ENCODE measurements at places on chromosomes 6 and 20. TPM values are rescaled to one million over a fixed set of nuclear protein-coding genes. Genes with fewer than 3 reads are reported as not detected.

GRCh38 chr6:32459781-32460424 lies 20.2 kb downstream of the HLA-DRA start:
- H3K4me3 ChIP-seq: no peak overlapping the region
- no peaks in the 10 kb centered on the region for H3K36me3 ChIP-seq
- H3K27me3 ChIP-seq: no peaks in the 10 kb centered on the region
- no peaks in the 10 kb centered on the region for H3K4me1 ChIP-seq
- no peak for DNase-seq
- no peak overlapping the region for H3K27ac ChIP-seq

GRCh38 chr20:32519381-32519730 lies 65.8 kb downstream of the NOL4L start:
- H3K27ac ChIP-seq: no peak overlapping the region
- no peak overlapping the region for H3K4me3 ChIP-seq
- no peaks in the 10 kb centered on the region for H3K36me3 ChIP-seq
- H3K27me3 ChIP-seq: no peaks in the 10 kb centered on the region
- H3K4me1 ChIP-seq: peaks cover 13% of the 10 kb centered on the region

DNA sequence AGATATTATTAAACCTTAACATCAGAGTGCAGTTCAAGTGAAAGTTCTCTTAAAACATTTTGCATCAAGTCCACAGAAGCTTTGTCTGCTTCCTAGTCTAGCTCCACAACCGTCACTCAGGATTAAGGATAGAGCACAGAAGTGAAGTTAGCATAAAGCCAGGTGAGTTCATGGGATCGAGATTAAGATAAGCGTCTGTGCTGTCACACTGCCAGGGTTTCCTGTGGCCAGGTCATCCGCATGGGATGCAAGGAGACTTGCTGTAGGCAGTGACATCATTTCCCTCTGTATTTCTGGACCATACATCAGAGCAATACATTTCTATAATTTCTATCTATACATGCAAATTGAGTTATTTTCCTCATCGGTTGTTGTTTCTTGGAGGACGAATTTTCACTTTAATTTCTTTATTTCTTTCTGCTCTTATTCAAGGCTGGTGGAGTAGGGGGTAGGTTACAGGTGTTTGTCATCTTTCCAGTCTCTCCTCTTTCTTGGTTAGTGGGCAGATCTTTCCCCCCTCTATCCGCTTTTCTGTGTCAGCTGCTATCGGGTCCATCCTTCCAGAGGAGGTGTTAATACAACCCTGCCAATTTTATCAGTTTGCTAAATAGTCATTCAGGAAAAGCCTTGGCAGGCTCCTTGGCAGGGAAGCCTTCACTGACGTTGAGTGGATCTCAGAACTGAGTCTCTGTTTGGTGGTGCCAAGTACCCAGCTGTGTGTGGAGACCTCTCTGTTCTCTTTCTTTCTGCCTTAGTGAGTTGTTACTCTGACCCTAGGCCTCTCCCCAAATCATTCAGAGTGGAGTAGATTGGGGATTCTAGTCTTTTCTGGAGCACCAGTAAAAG lies 307.6 kb upstream of the MAP3K7 start:
- no peaks in the 10 kb centered on the region for H3K4me1 ChIP-seq
- H3K36me3 ChIP-seq: no peaks in the 10 kb centered on the region
- no peak overlapping the region for H3K4me3 ChIP-seq
- DNase-seq: no peak
- no peak overlapping the region for H3K27ac ChIP-seq

DNA sequence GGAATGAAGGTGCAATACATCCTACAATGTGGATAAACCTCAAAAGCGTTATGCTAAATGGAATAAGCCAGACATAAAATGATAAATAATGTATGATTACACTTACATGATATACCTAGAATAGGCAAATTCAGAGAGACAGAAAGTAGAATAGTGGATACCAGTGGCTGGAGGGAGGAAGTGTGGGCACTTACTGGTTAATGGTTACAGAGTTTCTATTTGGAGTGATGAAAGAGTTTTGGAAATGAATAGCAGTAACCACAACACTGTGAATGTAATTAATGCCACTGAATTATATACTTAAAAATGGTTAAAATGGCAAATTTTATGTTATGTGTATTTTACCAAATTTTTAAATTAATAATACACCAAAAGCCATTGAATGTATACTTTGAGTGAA lies 71.4 kb upstream of the CST7 start:
- no peak overlapping the region for H3K4me3 ChIP-seq
- no peaks in the 10 kb centered on the region for H3K27me3 ChIP-seq
- DNase-seq: no peak
- H3K36me3 ChIP-seq: no peaks in the 10 kb centered on the region

DNA sequence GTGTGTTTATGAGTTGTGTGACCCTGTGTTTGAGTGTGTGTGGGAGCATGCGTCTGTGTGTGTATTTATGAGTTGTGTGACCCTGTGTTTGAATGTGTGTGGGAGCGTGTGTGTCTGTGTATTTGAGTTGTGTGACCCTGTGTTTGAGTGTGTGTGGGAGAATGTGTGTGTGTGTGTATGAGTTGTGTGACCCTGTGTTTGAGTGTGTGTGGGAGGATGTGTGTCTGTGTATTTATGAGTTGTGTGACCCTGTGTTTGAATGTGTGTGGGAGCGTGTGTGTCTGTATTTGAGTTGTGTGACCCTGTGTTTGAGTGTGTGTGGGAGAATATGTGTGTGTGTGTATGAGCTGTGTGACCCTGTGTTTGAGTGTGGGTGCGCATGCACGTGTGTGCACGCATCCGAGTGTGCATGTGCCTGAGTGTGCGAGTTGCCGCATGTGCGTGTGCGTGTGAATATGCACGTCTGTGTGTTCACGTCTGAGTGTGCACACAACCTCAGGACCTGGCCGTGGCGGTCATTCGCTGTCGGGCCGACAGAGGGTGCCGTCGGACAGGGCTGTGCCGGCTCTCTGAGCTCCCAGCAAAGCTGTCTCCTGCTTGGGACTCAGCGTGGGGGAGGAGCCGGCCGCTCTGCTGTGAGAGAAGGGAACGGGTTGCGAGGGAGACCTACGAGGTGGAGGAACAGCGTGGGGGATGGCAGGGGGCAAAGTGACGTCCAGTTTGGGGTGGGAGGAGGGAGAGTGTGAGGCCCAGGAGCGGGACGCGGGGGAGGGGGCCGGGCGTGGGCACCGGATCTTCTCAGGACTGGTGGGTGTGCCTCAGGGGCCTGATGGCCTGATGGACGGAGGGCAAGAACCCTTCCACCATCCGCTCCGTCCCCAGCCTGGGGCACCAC lies 19.7 kb downstream of the SLC17A9 start:
- H3K27ac ChIP-seq: peak overlapping the region; percentile 10
- H3K4me3 ChIP-seq: peak overlapping the region; percentile 27
- peaks cover 18% of the 10 kb centered on the region for H3K27me3 ChIP-seq
- H3K36me3 ChIP-seq: no peaks in the 10 kb centered on the region
- peak; percentile 89 for DNase-seq
- no peaks in the 10 kb centered on the region for H3K4me1 ChIP-seq

DNA sequence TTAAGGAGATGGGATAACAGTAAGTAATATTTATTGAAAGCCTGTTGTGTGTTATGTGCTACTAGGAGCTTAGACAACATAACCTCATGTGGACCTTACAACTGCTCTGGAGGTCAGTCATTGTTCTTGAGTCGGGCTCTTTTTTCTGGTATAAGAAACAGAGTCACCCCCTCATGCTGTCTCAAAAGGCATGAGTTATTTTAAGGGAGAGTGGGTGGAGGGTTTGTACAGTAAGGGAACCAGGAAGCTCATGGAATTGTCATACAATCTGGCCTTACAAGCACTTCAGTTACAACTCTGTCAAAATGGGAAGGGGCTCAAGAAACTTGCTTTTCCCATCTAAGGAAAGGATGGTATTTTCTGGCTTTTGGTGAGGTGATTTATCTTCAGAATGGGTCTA lies 16.5 kb upstream of the DSE start:
- H3K36me3 ChIP-seq: no peaks in the 10 kb centered on the region
- DNase-seq: no peak
- no peaks in the 10 kb centered on the region for H3K4me1 ChIP-seq
- H3K27me3 ChIP-seq: no peaks in the 10 kb centered on the region
- no peak overlapping the region for H3K4me3 ChIP-seq
- H3K27ac ChIP-seq: no peak overlapping the region

- H3K4me1 ChIP-seq: no peaks in the 10 kb centered on the region
- no peaks in the 10 kb centered on the region for H3K27me3 ChIP-seq
- no peak for DNase-seq
- H3K27ac ChIP-seq: no peak overlapping the region
- no peak overlapping the region for H3K4me3 ChIP-seq
- no peaks in the 10 kb centered on the region for H3K36me3 ChIP-seq
Measured at GRCh38 chr20:17430125-17430950, 100.8 kb downstream of the BFSP1 start.

GRCh38 chr6:16690608-16691142 lies 70.6 kb downstream of the ATXN1 start:
- H3K4me3 ChIP-seq: no peak overlapping the region
- H3K4me1 ChIP-seq: peaks cover 7% of the 10 kb centered on the region
- no peaks in the 10 kb centered on the region for H3K27me3 ChIP-seq
- no peak for DNase-seq
- no peaks in the 10 kb centered on the region for H3K36me3 ChIP-seq

GRCh38 chr6:20092071-20092566 lies 120.2 kb downstream of the MBOAT1 start:
- H3K4me3 ChIP-seq: no peak overlapping the region
- no peaks in the 10 kb centered on the region for H3K36me3 ChIP-seq
- H3K4me1 ChIP-seq: no peaks in the 10 kb centered on the region
- H3K27me3 ChIP-seq: no peaks in the 10 kb centered on the region

GRCh38 chr6:49339096-49339495 lies 124.0 kb downstream of the MMUT start:
- no peaks in the 10 kb centered on the region for H3K4me1 ChIP-seq
- no peak overlapping the region for H3K27ac ChIP-seq
- H3K4me3 ChIP-seq: no peak overlapping the region
- DNase-seq: no peak

- no peak for DNase-seq
- H3K4me1 ChIP-seq: no peaks in the 10 kb centered on the region
- H3K36me3 ChIP-seq: no peaks in the 10 kb centered on the region
Measured at GRCh38 chr6:130357436-130357835, 8.4 kb upstream of the TMEM200A start.

DNA sequence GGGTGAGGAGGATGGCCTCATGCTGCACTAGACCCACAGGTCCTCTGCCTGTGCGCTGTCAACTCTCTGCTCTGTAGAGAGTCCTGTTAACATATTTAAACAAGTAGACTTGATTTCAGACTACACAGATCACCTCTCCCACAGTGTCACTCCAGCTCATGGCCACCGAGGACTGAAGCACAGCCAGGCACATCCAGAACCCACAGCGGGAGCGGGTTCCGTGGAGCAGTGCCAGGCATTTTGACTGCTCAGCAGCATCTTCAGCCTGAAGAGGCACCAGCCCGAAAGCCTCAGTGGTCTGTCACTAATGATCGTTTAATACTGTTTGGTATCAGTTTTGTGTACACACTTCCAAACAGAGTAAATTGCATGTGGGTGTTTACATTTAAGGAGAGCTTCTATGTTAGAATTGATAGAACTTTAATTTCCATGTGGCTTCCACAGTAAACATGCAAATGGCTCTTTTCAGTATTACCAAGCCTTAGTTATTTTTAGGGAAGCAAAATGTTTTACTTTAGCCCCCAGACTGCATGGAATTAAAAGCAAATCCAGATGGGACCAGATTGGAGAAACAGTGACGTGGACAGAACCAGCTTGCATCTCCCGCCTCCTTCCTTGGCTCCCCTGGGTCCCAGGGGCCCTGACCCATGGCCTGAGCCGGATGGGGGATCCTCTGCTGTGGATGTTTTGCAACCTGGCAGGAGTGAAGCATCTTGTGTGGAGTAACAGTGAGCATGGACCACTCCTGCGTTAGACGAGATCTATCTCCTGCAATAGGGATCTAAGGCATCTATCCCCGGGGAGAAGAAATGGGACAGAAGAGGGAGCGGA lies 196.7 kb upstream of the CDH4 start:
- DNase-seq: peak; percentile 30
- H3K36me3 ChIP-seq: no peaks in the 10 kb centered on the region
- no peaks in the 10 kb centered on the region for H3K4me1 ChIP-seq

DNA sequence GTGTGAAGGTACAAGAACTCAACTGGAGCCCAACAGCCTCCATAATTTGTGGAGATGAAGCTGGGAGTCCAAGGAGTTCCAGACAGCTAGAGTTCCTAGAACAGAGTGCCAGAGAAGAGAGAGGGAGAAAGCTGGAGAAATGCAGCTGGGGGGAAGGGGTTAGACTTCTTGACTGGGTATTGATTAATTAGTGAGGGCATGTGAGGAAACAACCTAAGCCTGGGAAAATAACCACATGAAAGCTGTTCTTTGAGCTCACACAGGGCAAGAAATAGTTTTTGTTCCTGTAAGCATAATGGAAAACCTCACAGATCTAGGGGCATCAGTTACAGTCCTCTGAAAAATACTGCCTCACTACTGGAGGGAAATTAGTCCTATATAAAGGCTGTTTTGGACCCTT lies 230.5 kb upstream of the FKBP1C start:
- no peak overlapping the region for H3K4me3 ChIP-seq
- H3K36me3 ChIP-seq: no peaks in the 10 kb centered on the region
- H3K27ac ChIP-seq: no peak overlapping the region
- H3K27me3 ChIP-seq: no peaks in the 10 kb centered on the region

GRCh38 chr6:143264379-143264778 lies 186.1 kb downstream of the ADAT2 start:
- H3K27ac ChIP-seq: no peak overlapping the region
- no peaks in the 10 kb centered on the region for H3K4me1 ChIP-seq
- H3K36me3 ChIP-seq: no peaks in the 10 kb centered on the region
- no peak for DNase-seq
- H3K27me3 ChIP-seq: no peaks in the 10 kb centered on the region

DNA sequence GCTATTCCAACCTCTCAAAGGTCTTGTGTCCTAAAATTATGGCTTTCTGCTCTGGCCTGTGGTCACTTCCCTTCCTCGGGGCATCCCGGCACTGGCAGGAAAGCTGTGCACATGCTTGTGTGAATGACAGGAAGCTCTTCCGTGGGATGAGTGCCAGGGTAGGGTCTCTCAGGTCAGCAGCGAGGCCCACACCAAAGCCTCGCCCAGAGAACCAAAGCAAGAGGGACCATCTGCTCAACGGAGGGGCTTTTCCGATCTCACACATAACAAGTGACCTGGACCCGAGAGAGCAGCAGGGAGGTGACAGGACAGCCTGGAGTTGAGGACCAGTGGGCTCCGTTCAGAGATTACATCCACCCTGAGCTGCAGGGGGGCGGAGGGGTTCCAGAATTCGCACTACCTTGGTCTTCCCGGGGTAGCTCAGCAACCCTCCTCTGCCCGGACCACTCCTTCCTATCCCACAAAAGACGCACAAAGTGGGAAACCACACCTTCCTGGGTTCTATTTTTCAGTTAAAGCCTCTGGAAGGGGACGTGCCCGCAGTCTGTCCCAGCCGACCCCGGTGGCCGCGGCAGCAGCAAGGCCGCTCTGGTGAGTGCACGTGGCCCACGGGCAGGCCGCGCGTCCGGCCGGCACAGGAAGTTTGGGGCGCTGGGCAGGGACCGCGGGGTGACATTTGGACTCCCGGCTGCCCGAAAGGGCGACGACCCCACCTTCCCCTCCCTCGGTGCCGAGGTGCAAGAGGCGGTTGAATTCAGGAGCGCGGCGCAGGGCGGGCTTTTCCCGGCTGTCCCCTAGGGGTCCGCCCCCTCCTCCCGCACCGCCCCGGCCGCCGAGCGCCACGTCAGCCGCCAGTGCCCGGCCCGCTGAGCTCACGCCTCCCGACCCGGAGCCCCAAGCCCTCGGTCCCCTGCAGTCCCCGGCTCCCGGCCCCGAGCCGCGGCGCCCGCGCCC lies 988 bp downstream of the TXNDC5 start:
- peak; percentile 86 for DNase-seq
- H3K27me3 ChIP-seq: no peaks in the 10 kb centered on the region
- peak overlapping the region; percentile 96 for H3K4me3 ChIP-seq
- peaks cover 9% of the 10 kb centered on the region for H3K4me1 ChIP-seq

The TRAPPC3L gene
- total RNA-seq: not detected

The NFATC2 gene
- total RNA-seq: 15.5 TPM

The HLA-DQB1 gene
- total RNA-seq: 18.2 TPM

The SCAND1 gene
- 79.1 TPM for total RNA-seq

The HRH3 gene
- total RNA-seq: not detected
